Gastrocnemius medialis (tissue), 4 donors: ENCODE measurements at places on chromosomes 12 and 14.

- no peak for DNase-seq
Measured at GRCh38 chr14:22112004-22112403, 438.4 kb upstream of the OR4E1 start.

- no peak for DNase-seq
Measured at GRCh38 chr14:94355191-94355794, 32.2 kb upstream of the SERPINA6 start.

- no peak for DNase-seq
Measured at GRCh38 chr12:67141296-67142018, 127.7 kb upstream of the CAND1 start.

DNA sequence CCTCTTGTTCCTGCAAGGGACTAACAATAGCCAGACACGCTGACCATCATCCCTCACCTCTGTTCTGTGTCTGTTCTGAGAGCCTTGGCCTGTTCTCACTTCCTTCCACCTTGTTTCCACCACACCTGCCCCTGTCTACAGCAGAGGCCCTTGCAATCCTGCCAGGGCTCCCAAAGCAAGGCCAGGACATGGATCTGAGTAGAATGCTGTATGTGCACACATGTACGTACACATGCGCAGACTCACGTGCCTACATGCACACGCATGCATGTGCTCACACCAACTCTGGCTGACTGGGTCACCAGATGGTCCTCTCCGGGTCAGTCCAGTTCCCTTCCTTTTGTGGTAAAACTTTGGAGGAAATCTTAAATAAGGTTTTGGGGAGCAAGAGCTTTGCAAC, 133.0 kb upstream of the C14orf180 start:
- no peak for DNase-seq

DNA sequence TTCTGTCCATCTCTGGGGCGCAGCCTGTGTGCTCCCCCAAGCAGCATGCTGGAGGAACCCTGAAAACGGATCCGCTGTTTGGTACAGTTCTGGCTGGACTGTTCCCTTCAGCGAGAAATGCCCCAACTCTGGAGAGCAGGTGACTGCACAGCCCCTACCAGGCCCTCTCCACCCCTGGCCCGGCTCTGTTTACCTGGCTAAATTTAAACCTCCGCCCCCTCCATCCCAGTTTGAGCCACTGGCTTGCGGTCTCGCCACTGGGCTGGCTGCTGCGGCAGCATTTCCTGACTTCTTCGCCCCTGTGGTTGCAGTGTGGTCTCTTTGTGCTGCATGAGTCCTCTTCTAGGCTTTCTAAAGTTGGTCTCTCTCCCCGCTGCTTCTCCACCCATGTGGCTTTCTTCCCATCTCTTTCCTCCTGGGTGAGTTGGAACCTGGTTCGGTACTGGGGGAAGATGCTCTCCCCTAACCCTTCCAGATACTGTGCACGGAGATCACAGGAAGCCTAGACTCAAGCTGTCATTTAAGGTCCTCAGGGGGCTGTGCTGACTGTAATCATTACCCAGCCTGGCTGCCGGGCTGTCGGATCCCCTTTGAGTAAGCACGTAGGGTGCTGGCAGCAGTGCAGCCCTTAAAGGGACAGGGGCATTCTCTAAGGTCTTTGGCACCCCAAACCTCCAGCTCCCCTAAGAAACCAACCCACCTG, 60.6 kb downstream of the FBXL14 start:
- no peak for DNase-seq

GRCh38 chr12:121356657-121357056, 4.4 kb upstream of the ANAPC5 start:
- DNase-seq: no peak

DNA sequence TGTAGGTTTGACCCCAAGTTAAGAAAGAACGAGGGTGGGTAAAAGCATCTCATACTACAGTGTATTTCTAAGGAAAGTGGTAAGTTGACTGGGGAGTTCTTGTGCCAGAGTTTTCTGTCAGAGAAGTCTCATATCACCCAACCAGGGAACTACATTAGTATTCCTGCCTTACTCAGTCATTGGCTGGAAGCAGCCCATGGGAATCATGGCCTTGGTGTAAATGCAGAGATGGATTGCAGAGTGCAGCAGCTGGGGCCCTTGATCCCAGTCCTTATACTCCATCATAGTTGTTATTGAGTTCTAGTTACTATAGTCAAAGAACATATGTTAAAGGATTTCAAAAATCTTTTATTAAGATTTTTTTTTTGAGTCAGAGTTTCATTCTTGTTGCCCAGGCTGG, 105.8 kb downstream of the MNAT1 start:
- DNase-seq: no peak

DNA sequence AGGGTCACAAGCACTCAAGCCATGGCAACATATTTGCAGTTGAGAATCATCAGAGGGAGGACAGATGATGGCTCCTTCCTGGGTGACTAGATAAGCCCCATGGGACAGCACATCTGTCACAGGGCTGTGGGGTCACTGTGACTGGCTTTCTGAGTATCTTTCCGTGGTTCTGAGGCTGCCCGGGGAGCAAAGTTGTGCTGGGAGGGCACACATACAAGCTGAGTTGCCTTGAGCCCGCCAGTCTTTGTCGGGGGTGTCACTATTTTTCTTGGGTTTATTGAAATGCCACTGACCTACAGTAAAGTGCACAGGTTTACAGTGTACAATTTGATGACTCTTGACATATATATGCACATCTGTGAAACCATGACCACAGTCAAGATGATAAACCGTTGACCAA, 17.2 kb upstream of the KIF26A start:
- DNase-seq: no peak

DNA sequence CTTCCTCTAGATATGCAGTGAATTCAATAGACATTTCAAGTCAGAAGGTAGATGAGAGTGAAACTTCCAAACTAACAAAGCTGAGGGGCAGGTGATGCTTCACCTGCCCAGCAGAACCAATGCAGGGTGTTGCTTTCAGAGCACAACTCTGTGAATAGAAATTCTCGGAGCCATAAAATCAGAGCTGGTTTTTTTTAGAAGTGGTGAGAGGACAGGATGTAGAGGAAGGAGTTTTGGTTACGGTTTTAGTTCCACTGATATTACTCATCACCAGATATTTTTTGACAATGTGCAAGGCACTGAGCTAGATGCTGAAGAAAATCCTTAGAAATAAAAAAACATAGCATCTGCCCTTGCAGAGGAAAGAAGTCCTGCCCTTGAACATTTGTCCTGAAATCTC, 62.2 kb downstream of the BMP4 start:
- no peak for DNase-seq

DNA sequence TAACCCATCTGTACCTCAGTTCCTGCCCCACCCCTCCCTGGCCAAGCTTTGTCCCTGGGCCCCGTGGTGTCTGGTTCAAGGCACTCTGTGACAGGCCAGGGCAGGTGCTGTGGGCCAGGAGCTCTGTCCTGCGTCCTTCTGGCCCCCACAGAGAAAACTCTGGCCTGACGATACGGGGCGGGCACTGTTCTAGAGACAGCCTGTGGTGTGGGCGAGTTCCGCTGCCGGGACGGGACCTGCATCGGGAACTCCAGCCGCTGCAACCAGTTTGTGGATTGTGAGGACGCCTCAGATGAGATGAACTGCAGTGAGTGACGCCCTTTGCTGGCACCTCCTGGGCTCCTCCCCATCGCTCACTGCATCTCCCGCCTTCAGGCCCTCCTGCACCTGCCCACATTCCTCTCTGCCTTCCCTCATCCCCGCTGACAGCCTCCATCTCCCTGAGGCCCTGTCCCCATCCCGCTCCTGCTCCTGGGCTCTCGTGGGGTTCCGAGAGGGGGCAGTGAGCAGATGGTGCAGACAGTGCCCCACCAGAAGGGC, 22.8 kb upstream of the NXPH4 start:
- no peak for DNase-seq

DNA sequence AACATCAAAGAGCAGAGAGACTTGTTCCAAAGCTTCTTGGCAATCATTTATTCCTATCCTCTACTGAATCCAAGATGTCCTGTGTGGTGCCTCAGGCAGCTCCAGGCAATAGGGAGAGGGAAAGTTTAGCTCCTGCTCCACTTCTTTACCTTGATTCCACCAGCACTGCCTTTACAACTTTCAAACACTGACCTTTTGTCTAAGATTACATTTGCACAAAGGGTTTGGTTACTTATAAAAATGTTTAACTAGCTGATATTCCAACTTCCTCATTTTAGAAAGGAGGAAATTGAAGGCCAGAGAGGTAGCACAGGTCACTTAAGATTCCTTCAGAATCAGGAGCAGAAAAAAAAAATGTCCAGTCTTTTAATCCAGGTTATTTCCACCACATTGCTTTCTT, 192.7 kb downstream of the BTG1 start:
- no peak for DNase-seq

DNA sequence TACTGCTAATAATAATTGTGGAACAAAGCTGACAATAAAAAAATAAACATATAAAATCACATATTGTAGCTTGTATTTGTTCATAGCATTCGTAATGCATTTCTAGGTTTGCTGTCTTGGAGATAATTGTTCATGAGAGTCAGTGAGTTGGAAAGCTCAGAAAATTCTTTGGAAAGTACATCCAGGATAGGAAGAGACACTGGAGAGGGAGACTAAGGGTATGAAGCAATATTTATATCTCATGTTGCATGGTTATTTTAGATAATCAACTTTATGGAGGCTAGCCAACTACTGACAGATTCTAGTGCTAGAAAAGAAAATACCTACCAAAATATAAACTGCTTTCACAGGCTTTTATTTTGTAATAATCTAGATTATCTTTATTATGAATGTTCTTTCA, 1095.2 kb downstream of the FSCB start:
- no peak for DNase-seq

- no peak for DNase-seq
Measured at GRCh38 chr14:36254020-36254624, 66.3 kb downstream of the MBIP start.

- no peak for DNase-seq
Measured at GRCh38 chr14:87940894-87941293, 52.1 kb downstream of the GALC start.

- no peak for DNase-seq
Measured at GRCh38 chr14:78764240-78764639, 594.1 kb downstream of the NRXN3 start.

GRCh38 chr12:80756875-80757274, 40.2 kb downstream of the MYF5 start:
- DNase-seq: no peak

GRCh38 chr14:77271113-77271710, at the start of gene NGB:
TSS of gene NGB (minus strand) at chr14:77271206. CDS start at chr14:77270937, 269 bp downstream.
- DNase-seq: no peak

- DNase-seq: no peak
Measured at GRCh38 chr12:51406290-51406689, 15.1 kb upstream of the GALNT6 start.
